ENCODE measurements at places on chromosomes 2 and 18. TPM values are rescaled to one million over a fixed set of nuclear protein-coding genes. Genes with fewer than 3 reads are reported as not detected.

- DNase-seq = no peak
Measured at GRCh38 chr18:23401400-23402347, 51.4 kb upstream of the RIOK3 start.

DNA sequence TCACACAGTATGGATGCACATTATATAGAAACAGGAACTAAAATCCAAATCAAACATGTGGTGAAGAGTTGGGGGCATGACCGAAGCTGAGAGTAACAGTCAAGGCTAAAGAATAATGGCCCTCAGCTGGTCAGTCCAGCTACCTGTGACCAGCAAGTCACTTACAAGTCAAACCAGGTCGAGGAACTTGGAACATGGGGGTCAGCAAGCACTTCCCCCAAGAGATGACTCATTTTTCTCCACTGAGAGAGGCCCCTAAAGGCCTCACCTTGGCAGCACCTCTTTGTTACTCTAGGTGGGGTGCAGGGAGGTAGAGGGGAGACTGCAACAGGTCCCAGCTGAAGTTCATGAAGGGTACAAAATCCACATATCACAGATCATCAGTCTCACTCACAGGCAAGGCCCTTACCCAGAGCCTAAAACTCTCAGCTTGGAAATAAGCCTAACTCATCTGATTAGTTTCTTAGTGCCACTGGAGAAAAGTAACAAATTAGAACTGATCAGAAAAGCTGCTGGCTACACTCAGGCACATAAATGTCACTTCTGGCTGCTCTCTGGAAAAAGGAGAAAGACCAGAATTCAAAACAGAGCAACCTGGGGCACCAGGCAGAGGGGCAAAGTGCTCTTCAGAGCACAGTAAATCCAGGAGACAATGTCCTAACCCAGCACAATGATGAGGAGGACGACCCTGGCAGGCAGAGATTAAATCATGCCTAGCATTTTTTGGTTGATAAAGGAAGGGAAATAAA lies 4.0 kb downstream of the SDC1 start:
- no peak for DNase-seq

- no peak for DNase-seq
Measured at GRCh38 chr2:167380555-167380954, 492.3 kb downstream of the XIRP2 start.

DNA sequence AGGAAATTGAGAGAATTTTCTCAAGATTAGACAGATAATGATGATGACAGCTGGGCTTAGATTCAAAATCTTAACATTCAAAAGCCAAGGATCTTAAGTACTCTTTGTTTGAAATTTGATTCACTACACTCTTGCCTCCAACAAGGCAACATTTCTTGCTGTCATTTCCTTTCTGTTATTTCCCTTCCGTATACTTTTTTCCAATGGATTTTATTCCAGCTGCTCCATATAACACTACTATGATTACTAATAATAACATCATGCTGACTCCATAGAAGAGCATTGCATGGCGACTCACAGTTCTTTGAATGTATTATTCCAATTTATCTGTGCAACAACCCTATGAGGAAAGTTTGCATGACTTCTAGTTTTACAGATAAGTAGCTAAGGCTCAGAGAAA lies 33.9 kb upstream of the CCDC102B start:
- DNase-seq = no peak

- DNase-seq = no peak
Measured at GRCh38 chr2:178143481-178143880, 31.2 kb downstream of the RBM45 start.

DNA sequence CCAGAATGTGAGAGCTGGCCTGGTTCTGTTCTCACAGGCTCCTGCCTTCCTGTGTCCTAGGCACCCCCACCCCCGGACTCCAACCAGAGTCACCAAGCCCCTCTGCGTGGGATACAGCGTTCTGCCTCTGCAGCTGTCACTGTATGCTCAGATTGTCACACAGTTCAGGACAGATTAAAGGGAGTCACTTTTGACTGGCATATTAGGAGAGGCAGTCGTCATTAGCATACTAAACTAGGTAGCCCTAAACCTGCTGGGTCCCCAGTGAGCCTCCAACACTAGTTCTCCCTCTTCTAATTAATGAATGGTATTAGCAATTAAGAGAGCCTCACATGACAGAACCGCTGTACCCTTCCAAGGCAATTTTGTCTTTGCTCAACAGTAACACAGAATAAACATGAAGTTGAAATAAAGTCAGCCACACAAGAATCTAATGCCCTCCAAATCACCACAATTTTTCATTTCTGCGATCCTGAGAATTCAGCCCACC lies 340.2 kb downstream of the CMPK2 start:
- peak; percentile 72 for DNase-seq

MYL1 gene
- not detected for total RNA-seq

UNC50 gene
- total RNA-seq = 51.4 TPM

- no peak for DNase-seq
Measured at GRCh38 chr2:3770724-3771415, 67.5 kb downstream of the DCDC2C start.

MDH1B gene
- total RNA-seq = 0.19 TPM

DNA sequence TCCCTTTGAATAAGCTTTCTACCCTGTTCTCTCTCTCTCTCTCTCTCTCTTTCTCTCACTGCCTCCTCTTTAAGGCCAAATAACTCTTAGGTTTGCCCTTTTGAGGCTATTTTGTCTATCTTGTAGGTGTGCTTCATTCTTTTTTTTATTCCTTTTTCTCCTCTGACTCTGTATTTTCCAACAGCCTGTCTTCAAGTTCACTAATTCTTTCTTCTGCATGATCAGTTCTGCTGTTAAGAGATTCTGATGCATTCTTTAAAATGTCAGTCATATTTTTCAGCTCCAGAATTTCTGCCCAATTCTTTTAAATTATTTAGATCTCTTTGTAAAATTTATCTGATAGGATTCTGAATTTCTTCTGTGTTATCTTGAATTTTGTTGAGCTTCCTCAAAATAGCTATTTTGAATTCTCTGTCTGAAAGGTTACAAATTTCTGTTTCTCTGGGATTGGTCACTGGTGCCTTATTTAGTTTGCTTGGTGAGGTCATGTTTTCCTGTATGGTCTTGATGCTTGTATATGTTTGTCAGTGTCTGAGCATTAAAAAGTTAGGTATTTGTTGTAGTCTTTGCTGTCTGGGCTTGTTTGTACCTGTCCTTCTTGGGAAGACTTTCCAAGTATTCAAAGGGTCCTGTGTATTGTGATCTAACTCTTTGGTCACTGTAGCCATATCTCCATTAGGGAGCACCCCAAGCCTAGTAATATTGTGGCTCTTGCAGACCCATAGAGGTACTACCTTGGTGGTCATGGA lies 35.4 kb upstream of the DYNC1I2 start:
- DNase-seq = no peak

- DNase-seq = no peak
Measured at GRCh38 chr2:13654416-13654815, 937.7 kb downstream of the TRIB2 start.

GRCh38 chr2:165173215-165173614 lies 30.6 kb downstream of the SCN3A start:
- no peak for DNase-seq

ACMSD gene
- total RNA-seq = not detected

DNA sequence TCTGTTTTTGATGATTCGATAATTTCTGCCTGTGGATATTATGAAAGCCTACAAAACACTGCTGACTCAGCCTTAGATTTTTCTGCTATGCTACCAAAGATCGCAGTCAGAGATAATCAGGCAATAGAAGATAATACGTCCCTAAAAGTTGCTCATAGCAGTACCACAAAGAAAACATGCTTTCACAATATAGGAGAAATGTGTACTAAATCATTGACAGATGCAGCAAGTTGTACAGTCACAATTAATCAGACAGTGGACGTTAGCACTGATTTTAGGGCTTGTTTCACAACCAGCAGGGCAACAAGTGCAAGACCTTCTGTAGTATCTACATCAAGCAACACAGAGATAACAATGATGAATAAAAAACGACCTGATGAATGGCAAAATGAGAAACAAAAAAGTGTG lies 19.5 kb downstream of the RBM44 start:
- no peak for DNase-seq

IL18RAP gene
- 11.3 TPM for total RNA-seq

GRCh38 chr2:138182937-138183312 lies 218.7 kb downstream of the HNMT start:
- DNase-seq = no peak

- no peak for DNase-seq
Measured at GRCh38 chr2:191552066-191552465, 125.9 kb upstream of the NABP1 start.

DNA sequence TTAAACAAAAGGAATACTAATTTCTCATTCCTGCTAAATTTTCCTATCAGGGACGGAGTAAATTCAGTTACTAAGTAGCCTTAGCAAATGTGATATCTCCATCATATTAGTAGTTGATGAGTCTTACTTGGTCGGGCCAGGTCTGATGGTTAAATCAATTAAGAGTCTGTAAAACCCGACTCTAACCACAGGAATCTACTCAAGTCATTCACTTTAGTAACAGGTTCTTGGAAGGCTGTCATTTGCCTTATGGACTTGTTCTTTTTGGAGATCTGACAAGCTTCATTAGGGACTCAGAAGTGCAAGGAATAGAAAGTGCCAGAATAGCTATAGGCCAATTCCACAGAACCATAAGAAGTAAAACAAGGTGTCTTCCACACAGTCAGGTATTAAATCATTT lies 119.0 kb downstream of the GCA start:
- DNase-seq = no peak

NEU2 gene
- not detected for total RNA-seq

GRCh38 chr2:158502974-158503373 lies 46.2 kb downstream of the PKP4 start:
- DNase-seq = no peak

DNA sequence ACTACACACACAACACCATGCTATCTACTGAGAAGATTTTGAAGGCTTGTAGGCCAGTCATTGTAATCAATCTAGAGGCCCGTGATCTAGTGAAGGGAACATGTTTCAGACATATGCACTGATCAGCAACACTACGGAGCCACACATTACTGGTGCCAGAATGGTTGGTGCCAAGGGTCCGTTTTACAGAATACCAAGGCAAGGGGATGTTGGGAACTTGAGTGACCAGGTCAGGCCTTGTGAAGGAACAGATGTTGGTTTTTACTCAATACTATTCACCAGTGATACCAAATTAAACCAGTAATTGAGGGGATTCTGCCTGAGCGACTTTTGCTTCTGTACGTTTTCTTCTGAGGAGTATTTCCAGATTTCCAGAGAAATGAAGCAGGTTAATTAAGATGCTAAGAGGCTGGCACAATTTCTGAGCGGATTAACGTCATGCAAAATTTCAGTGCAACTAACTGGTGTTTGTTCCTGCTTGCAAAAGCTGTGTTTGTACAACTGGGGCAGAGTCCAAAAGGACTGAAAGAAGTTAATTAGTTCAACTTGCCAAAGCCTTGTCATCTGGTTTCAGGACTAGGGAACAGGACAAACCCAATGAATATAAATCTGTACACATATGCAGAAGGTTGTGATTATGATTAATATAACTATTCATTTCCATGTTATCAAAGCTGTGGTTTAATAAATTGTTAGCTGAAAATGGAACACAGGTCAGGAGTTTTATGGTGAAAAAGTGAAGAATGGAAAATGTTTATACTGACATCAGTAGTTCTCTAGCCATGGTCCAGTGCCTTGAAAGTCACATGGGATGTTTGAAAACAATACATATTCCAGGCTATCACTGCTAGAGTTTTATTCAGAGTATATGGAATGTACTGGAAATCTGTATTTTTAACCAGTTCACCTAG lies 432.1 kb upstream of the DCC start:
- DNase-seq = no peak

ZBTB7C gene
- total RNA-seq = 10.8 TPM

DNA sequence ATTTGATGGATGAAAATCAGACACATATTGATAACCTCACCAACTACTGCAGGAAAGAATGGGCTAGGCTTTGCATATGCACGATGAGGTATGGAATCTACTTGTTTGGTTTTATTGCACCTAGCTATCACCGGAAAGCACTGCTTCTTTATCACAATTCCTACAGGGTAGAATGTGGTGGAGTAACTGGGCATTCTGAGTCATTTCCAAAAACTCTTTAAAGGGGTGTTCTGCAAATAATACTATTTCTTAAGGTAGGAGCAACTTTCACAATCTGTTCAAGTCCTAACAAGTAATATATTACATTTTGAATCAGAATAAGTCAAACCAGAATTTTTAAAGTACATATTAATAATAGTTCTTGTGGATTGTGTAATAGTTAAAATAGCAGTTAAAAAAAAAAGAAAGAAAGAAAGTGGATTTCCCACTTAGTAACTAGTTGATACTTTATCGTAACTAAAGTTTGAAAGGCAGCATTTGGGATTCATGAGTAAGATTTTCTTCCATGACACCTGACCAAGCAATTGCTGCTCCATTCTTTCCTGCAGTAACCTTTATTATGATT lies 40.5 kb downstream of the INO80C start:
- DNase-seq = no peak

DNA sequence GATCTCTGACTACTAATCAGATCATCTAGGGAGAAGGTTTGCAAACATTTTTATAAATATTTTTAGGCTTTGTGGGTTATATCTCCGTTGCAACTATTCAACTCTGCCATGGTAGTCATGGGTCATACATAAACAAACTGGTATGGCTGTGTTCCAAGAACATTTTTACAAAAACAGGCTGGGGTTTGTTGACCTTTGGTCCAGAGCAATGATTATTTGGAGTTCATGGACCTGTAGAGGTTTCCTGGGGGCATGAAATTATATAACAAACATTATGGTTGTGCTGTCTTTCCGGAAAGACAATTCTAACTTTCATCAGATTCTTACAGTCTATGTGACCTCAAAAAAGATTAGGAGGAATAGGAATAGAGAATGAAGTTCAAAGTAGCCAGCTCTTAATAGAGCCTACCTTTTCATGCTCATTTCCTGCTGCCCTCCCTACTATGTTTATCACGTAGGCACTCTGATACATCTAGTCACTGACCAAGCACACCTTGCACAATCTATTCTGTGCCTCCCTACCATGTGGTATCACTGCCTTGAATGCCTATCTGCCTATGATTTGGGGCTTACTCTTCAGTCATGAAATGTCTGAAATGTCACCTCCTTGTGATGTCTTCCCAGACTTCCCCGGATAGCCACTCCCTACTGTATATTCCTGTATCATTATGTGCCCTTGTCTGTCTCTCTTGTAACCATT lies 102.4 kb upstream of the SCN1A start:
- no peak for DNase-seq

- DNase-seq = no peak
Measured at GRCh38 chr2:19576411-19576810, 218.0 kb upstream of the OSR1 start.

GRCh38 chr2:239612133-239612532 lies 211.3 kb upstream of the HDAC4 start:
- no peak for DNase-seq

DNA sequence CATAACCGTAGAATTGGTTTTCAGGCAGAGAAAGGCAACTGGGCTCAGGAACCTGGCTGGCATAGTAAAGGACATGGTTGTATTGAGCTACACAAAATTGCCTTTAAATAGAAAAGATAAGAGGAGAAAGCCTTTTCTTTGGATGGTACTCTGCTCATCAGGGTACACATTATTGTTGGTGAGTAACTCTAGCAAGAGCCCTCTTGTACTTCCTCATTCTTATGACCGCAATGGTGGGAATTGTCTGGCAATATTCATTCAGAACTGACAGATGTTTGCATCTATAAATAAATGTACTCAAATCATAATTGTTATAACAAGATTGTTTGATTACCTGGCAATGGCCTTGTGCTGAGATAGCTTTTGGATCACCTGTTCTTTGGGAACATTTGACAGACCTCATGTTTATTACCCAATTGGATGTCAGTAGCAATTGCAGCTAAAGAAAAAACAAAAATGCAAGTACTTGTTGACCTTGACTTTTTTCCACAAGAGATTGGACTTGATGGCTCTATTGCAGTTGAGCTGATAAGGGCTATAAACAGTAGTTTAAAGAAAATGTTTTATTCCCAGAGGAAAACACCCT lies 43.9 kb downstream of the MEIS1 start:
- no peak for DNase-seq
